Activated CD4-positive, alpha-beta memory T cell treated with anti-CD3 and anti-CD28 coated beads, Interleukin-2, amount 10 ng/mL, durations not matched to agents 7 days and 5 days (primary cell): ENCODE measurements at places on chromosomes 2 and 18. TPM values are rescaled to one million over a fixed set of nuclear protein-coding genes. Genes with fewer than 3 reads are reported as not detected.

GRCh38 chr2:102094917-102095316 is 47.6 kb upstream of the IL1R1 start:
- no peak for DNase-seq
- H3K27me3 ChIP-seq, result peaks cover 12% of the 10 kb centered on the region
- H3K4me1 ChIP-seq, result peaks cover 5% of the 10 kb centered on the region
- H3K4me3 ChIP-seq, result no peak overlapping the region

DNA sequence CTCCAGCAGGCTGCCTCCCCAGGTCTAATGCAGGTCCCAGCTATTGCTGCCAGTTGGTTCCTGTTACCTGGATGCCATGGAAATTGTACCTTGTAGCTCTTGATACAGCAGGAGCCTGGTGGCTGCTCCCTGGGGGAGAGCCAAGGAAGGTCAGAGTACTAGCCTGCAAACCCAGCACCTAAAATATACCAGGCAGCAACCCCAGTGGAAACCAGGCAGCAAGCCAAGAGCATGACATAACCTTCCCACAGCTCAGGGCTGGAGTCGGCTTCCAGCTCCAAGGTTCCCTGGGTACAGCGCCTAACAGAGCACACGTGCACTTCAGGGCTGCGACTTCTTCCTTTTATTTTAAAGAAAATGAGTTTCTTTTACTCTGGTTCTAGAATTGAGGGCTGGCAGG is 30.3 kb downstream of the TNP1 start:
- no peak overlapping the region for H3K4me3 ChIP-seq
- H3K27me3 ChIP-seq, result peaks cover 6% of the 10 kb centered on the region
- no peaks in the 10 kb centered on the region for H3K36me3 ChIP-seq
- no peak overlapping the region for H3K27ac ChIP-seq

GRCh38 chr18:74942319-74942910 is 266.5 kb downstream of the PTGR3 start:
- H3K36me3 ChIP-seq, result no peaks in the 10 kb centered on the region
- no peak overlapping the region for H3K27ac ChIP-seq

DNA sequence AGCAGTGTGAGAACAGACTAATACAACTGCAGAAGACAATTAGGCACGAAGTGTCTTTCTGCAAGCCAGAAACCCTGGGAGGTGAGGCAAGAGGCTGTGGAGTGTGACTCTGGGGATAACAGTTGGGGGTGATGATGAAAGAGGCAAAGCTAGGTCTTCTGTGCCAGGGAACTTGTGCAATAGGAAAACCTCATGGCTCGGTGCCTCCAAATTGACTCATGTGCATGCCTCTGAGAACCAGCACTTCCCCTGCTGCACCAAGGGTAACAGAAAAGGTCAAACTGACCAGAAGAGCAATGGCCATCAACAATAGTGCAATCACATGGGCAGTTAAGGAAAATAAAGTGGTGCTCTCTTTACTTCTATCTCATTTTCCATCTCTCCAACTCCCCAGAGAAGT is 136.4 kb downstream of the SCG2 start:
- no peaks in the 10 kb centered on the region for H3K4me1 ChIP-seq
- no peak overlapping the region for H3K4me3 ChIP-seq
- H3K27me3 ChIP-seq, result no peaks in the 10 kb centered on the region
- H3K27ac ChIP-seq, result no peak overlapping the region
- no peak for DNase-seq

DNA sequence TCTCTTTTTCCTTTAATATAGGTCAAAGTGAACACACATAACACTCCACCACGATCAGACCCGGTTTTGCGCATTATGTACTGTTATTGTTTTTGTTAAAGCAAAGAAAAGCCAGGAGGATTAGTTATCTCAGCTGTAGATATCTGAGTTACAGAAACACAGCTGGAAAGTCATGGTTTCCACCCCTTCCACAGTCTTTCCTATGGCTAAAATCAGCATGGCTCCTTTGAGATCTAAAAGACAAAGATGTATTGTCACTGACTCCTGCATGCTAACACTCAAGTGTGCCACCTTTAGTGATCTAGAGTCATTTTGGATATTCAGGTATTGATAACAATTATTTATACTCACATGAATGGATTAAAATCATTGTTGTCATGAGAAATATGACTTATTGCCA is 260.0 kb downstream of the FIGN start:
- H3K36me3 ChIP-seq, result no peaks in the 10 kb centered on the region
- no peaks in the 10 kb centered on the region for H3K4me1 ChIP-seq
- H3K4me3 ChIP-seq, result no peak overlapping the region
- H3K27ac ChIP-seq, result no peak overlapping the region

DNA sequence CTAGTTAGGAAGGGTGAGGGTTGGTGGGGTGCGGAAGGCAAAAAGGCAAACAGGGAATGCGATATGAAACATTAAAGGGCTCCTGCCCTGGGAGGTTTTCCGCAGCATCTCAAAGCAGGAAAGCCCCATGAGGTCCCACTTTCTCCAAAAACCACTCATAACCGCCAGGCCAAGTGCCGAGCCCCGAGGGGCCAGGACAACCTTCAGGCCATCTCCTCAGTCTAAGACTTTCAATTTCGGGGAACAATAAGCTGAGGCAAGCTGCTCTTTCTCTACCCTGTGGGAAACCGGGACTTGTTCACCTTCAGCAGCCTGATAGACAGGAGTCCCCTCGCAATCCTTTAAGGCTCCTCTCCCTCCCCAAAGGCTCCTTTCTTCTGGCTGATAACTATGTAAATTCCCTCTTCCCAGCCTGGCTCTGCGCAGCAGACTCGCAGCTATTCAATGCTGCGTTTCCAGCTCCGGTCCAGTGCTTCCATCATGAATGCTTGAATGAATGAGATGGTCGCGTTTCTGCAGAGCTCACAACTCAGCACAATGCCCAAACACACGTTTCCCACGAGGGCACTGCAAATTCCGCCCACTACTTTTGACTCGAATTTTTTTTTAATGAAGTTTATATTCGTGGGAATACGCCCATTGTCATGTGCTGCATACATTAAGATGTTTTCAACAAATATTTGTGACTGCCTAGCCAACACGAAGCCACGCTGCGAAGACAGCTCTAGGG is 1.4 kb downstream of the LAMA1 start:
- H3K4me3 ChIP-seq, result no peak overlapping the region
- peaks cover 2% of the 10 kb centered on the region for H3K4me1 ChIP-seq
- H3K27me3 ChIP-seq, result peaks cover 18% of the 10 kb centered on the region
- no peak overlapping the region for H3K27ac ChIP-seq
- H3K36me3 ChIP-seq, result no peaks in the 10 kb centered on the region

GRCh38 chr18:78368726-78369125 is 610.9 kb upstream of the SALL3 start:
- no peaks in the 10 kb centered on the region for H3K36me3 ChIP-seq
- DNase-seq, result no peak
- H3K27me3 ChIP-seq, result no peaks in the 10 kb centered on the region
- no peak overlapping the region for H3K27ac ChIP-seq
- H3K4me1 ChIP-seq, result no peaks in the 10 kb centered on the region
- H3K4me3 ChIP-seq, result no peak overlapping the region

GRCh38 chr18:78021196-78021595 is 771.5 kb downstream of the GALR1 start:
- H3K27me3 ChIP-seq, result no peaks in the 10 kb centered on the region
- no peak for DNase-seq
- no peak overlapping the region for H3K27ac ChIP-seq
- H3K4me1 ChIP-seq, result no peaks in the 10 kb centered on the region

GRCh38 chr2:190794790-190795189 is 85.8 kb upstream of the GLS start:
- H3K36me3 ChIP-seq, result no peaks in the 10 kb centered on the region
- no peaks in the 10 kb centered on the region for H3K27me3 ChIP-seq
- H3K4me3 ChIP-seq, result no peak overlapping the region

GRCh38 chr18:8063733-8064132 is 496.6 kb downstream of the PTPRM start:
- H3K27ac ChIP-seq, result no peak overlapping the region
- no peak overlapping the region for H3K4me3 ChIP-seq
- H3K27me3 ChIP-seq, result no peaks in the 10 kb centered on the region
- no peaks in the 10 kb centered on the region for H3K4me1 ChIP-seq
- no peaks in the 10 kb centered on the region for H3K36me3 ChIP-seq

MC5R gene
- not detected for total RNA-seq

PIEZO2 gene
- not detected for total RNA-seq

CYP27C1 gene
- total RNA-seq, result not detected

CDKL4 gene
- not detected for total RNA-seq

NTSR2 gene
- not detected for total RNA-seq
